ENCODE measurements at places on chromosomes 5 and 9.

- no peak for DNase-seq
Measured at GRCh38 chr5:142221091-142221860, 103.5 kb downstream of the SPRY4 start.

DNA sequence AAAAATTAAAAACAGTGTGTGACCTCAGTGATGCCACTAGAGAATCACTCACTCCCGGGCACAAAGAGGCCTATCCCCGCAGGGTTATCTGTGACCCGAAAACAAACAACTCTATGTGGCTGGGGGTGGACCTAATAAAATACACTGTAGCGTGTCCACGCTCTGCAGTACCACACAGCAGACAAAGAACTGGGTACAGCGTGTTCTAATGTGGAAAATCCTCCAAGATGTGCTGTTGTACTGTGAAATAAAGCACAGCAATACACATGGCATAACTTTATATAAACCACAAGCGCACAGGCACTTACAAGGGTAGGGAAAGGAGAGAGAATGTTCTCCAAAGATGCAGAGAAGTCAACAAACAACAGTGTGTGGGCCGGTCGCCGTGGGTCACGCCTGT, 8.1 kb upstream of the SLC34A1 start:
- no peak for DNase-seq

DNA sequence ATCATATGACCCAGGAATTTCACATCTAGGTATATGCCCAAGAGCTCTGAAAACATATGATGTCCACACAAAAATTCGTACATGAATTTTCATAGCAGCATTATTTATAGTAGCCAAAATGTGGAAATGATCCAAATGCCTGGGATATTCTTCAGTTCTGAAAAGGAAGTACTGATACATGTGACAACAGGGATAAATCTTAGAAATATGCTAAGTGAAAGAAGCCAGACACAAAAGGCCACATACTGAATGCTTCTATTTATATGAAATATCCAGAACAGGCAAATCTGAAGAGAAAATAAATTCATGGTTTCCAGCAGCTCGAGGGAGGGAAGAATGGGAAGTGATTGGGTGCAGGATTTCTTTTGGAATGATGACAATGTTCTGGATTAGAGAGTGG, 16.8 kb upstream of the ZBTB43 start:
- no peak for DNase-seq

DNA sequence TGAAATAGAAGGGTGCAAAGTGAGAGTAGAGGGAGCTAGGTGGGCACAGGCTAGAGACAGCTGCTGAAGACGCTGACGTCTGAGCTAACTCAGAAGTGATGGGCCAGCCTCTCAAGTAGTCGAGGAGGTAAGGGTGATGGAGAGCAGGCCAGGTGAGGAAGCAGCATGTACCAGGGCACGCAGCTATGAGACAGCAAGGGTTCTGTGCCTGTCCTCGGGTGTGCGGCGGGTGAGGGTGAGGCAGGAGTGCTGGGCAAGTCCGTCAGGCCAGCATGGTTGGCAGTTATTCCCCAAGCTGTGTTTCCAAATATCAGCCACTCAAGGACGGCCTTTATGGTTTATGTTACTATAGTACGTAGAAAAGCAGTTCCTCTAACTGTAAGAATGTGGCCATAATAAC, 6.2 kb downstream of the RMND5B start:
- DNase-seq: no peak

- peak; percentile 36 for DNase-seq
Measured at GRCh38 chr5:91182763-91183162, 200.4 kb downstream of the ARRDC3 start.

DNA sequence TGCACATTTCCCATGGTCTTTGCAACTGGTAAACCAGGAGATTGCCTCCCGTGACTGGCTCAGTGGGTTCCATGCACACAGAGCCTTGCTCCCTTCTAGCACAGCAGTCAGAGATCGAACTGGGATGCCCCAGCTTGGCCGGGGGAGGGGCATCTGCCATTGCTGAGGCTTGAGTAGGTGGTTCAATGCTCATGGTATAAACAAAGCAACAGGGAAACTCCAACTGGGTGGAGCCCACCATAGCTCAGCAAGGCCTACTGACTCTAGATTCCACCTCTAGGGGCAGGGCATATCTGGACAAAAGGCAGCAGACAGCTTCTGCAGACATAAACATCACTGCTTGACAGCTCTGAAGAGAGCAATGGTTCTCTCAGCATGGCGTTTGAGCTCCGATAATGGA, 67.0 kb upstream of the PPP1R2B start:
- DNase-seq: no peak

- DNase-seq: no peak
Measured at GRCh38 chr9:33472881-33473615, 676 bp downstream of the NOL6 start.
